Peyer's patch (tissue), 4 donors: ENCODE measurements at places on chromosomes 2 and 18.

DNA sequence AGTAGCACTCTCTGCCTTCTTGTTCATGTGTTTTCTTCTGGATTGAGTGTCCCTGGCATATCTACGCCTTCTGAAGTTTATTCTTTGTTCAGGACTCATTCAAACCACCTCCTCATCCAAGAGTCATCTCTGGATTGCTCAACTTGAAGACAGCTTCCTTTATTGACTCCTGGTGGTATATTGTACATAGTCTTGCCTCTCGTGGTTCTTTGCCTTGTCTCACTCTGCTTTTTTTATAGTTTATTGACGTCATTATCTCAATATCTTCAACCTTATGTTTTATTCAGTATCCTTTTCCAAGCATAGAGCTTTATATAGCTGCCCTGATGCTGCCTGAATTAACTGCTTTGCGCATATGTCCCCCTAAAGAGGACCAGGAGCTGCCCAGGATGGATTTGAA lies 161.7 kb downstream of the INSIG2 start:
- no peak for DNase-seq

- no peak for DNase-seq
These were observed 100.1 kb upstream of the GCFC2 start for GRCh38 chr2:75810611-75811330.

DNA sequence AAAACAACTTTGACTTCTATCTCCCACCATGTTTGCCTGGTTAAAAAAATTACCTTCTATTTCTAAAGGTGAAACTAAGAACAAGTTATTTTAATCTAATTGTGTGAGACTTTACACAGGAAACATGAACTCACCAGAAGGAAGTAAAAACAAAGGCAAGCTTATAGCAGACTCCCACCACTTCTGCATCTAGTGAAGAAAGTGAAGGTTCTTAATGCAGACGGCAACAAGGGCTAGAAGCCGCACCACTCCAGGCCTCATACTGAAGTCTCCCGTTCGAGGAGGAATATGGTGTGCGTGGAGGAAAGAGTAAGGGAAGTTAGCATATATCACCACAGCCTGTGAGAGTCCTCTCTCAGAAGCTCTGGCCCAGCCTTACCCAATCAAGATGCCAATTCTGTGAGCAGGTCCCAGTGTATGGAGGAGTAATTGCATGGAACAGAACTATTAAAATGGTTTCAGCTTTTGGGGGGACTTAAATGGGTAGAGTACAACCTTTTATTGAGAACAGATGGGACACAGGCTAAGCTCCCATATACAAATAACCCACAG lies 958.7 kb downstream of the BCL11A start:
- no peak for DNase-seq

- no peak for DNase-seq
These were observed 82.0 kb upstream of the SLC66A3 start for GRCh38 chr2:11073251-11073650.

DNA sequence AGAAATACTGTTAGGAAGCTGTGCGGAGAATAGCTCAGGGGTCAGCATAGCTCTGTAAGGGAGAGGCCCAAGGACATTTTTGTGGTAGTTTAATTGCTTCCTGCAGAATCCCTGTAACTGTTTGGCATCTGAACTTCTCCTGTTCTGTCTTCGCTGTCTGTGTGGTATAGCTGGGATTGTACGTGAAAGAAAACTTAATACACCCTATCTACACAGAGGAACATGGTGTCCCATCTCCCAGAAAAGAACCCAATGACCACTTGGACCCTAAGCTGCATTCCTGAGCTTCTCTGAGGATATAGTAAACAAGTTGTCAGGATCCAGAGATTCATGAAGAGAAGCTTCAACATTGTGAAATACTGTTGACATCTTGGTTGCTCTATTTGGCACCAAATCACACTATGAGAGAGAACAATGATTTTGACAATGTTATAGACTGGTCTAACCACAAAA lies 81.3 kb downstream of the CDC42EP3 start:
- DNase-seq: no peak

GRCh38 chr2:188478724-188479123 lies 187.1 kb downstream of the GULP1 start:
- DNase-seq: no peak

DNA sequence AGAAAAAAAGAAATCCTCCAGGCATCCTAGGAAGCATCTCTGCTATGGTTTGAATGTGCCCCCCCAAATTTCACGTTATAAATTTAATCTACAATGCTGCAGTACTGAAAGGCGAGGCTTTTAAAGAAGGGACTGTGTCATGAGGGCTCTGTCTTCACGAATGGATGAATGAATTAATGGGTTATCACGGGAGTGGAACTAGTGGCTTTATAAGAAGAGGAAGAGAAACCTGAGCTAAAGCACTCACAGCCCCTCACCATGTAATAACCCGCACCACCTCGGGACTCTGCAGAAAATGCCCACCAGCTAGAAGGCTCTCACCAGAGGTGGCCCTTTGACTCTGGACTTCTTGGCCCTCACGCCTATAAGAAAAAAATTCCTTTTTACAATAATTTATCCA lies 27.6 kb downstream of the RNU4ATAC start:
- DNase-seq: no peak

DNA sequence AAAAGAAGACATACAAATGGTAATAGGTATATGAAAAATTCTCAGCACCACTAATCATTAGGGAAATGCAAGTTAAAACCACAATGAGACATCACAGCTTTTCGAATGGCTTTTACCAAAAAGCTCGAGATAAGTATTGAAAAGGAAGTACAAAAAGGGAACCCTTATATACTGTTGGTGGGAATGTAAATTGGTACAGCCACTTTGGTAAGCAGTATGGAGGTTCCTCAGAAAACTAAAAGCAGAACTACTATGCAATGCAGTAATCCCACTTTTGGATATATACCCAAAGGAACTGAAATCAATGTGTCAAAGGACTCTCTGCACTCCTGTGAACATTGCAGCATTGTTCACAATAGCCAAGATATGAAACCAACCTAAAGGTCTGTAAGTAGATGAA lies 107.5 kb upstream of the SPATS2L start:
- DNase-seq: no peak

- no peak for DNase-seq
These were observed 263.2 kb downstream of the IRS1 start for GRCh38 chr2:226536410-226536809.

DNA sequence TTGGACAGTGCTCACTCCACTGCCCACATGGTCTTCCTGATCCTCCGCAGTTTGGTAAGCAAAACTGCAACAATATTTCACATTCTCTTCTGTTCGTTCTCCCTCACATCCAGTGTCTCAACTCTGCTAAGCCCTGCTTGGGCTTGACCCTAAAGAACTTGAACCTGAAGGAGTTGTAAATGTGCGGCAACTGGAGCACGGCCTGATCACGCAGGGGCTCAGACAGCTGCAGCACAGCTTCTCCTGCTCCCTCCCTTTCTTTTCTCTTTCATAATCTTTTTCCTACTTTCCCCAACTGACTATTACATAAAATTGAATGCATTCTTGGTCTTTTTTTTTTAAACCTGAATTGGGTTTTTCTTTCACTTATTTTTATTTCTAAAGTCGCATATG lies 10.2 kb downstream of the CYRIA start:
- no peak for DNase-seq

DNA sequence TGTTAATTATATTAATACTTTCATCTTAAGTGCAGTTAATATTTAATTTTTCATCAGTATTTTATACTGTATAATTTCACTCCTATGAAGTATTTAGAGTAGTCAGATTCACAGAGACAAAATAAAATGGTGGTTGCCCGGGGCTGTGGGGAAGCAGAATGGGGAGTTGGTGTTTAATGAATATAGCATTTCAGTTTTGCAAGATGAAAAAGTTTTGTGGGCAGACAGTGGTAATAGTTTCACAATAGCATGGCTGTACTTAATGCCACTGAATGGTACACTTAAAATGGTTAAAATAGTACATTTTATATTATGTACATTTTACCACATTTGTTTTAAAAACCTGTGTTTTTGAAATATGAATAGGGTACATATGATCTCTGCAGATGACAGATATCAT lies 31.2 kb downstream of the CFAP221 start:
- no peak for DNase-seq

- no peak for DNase-seq
These were observed 24.1 kb downstream of the GLS start for GRCh38 chr2:190904640-190905261.

DNA sequence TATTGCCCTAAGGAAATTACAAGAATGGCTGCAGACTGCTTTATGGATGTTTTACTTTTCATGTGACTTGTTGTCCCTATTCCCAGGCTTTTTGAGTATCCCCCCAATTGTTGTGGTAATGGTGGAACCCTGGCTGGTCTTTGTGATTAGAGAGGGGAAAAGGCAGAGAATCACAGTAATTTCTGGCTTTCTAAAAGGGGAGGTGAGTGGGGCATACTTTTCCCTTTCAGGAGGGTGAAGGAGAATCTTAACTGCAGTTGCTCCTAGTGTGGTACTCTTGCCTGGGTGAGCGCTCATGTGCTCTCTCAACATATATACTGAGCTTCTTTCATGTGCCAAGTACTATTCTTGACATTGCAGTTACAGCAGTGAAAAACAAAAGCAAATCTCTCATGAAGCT lies 69.3 kb downstream of the ASXL3 start:
- no peak for DNase-seq

DNA sequence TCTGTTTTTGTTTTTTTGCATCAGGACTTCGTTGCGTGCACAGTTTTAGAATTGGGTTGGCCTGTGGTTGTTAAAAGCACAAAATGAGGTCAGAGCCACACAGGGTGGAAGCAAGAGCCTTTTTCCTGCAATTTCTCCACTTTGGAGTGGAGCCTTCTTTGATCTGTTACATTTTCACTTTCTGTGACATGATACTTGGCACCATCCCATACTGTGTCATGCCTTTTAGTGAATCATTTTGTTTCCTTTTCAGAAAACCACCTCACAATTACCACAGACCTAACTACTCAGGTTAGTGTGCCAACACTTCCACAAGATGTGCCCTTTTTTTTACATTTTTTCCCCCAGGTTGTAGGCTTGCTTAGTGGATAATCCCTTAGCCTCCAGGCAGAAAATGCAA lies 32.5 kb downstream of the MERTK start:
- no peak for DNase-seq

DNA sequence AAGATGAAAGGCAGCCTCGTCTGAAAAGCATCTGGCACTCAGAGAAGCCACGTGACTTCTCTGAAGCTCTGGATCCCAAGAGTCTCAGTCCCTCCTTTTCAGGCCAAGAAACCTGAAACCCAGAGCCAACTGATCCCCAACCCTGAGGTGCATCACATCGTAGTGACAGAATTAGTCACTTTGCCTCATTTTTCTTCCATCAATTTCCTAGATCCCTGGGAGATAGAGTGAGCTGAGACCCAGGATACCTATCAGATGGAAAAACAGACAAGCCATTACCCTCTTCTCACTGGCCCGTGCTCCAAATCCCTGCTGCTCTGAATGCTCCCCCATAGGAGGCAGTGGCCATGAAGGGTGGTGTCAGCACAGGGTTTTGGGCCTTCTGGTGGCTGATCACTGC lies 113.1 kb downstream of the ALK start:
- no peak for DNase-seq

DNA sequence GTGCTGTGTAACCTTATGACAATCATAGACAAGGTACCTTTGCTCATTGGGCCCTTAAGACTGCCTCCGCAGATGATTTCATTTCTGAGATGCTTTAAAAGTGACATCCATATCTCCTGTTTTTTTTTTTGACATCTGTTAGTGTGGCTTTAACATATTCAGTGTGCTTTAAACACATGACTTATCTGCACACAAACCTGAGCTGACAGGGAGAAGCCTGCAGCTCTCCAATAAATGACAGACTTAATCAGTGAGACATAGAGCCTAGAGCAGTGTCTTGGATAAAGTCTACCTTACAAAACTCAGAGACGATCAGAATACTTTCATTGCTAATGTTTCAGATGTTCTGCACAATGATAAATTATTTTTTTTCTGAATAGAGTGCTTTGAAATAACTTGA lies 130.7 kb downstream of the UBE2E3 start:
- DNase-seq: no peak

DNA sequence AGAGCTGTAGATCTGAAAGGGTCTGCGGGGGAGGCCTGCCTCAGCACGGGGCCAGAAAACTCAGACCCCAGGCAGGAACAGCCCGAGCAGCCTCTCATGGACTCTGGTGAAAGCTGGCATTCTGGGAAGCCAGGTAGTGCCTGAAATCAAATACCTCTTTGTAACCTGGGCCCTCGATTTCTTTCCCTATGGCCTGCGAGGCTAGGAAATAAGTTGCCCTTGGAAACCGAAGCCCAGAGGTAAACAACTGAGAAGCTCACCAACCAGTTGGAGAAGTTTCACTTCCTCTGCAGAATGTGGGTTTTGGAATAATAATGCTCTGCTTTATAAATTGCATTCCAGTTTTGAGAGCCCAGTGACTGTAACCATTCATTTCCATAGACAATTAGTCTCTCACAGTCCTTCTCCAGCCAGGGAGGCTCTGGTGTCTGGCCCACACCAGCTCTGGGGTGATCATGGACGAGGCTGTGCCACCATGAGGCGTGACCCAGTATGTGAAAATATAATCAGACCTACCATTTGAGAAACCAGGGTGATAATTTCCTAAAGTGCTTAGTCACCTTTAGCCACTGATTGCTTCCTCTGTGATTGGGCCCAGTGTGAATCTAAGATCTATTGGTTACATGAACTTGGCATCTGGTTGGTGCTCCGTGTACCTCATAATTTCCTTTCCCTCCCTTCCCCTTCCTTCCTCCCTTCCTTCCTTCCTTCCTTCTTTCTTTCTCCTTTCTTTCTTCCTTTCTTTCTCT lies 133.1 kb upstream of the PELI1 start:
- DNase-seq: no peak

DNA sequence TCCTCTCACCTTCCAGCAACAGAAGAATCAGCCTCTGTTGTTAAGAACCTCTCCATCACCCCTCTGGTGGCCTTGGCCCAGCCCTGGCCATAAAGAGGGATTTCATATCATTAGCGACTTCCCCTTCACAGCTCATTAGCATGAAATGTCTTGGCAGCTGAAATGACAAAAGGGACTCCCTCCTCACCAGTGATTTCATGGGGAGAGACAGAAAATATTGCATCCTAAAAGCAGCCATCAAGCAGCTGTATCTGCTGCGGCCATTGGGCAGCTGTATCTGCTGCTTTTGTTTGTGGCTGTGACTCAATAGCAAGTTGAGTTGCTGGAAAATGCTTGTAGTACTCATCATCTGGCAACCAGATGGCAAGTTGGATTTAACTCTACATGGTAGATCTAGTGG lies 105.9 kb upstream of the RMDN2 start:
- no peak for DNase-seq

DNA sequence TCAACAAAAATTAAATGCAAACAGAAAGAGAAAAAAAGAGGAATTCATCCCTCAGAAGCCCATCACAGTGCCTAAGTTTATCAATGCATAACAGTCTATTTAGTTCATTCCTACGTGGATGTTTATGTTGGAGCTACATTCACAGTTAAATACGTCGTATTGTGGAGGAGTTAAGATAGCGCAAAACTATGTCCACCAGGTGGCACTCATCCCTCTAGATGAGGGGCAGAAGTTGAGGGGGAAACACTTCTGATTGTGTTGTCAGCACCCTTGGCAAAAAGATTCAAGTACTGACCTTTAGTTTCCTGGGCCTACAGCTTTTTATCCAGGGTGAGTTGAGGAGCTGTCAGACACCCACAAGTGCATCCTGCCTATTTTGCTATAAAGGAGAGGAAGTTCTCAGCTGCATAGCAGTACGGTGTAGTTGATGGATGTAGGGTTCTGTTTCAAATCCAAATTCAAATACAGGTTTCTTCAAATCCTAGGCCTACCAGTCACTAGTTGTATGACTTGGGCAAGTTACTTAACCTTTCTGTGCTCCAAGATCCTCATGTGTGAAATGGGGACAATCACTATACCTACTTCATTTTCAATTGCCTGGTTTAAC lies 26.8 kb upstream of the MYO1B start:
- peak; percentile 65 for DNase-seq
